ENCODE measurements at places on chromosomes 3 and 15. TPM values are rescaled to one million over a fixed set of nuclear protein-coding genes. Genes with fewer than 3 reads are reported as not detected.

The MOBP gene
- not detected for total RNA-seq

The CCDC71 gene
- 27.9 TPM for total RNA-seq

The DOCK3 gene
- total RNA-seq: 0.05 TPM

The TAGLN3 gene
- total RNA-seq: not detected

The CCDC33 gene
- total RNA-seq: not detected

The PRSS50 gene
- not detected for total RNA-seq

Data from cardiac ventricle fibroblast (primary cell).